ENCODE measurements at places on chromosomes 1 and 21. TPM values are rescaled to one million over a fixed set of nuclear protein-coding genes. Genes with fewer than 3 reads are reported as not detected.

TCEA3 gene
- 19.5 TPM for total RNA-seq

- DNase-seq, result peak; percentile 13
- no peaks in the 10 kb centered on the region for H3K36me3 ChIP-seq
- no peaks in the 10 kb centered on the region for H3K4me1 ChIP-seq
- H3K4me3 ChIP-seq, result no peak overlapping the region
These were observed 143.5 kb downstream of the DMRTA2 start for GRCh38 chr1:50279622-50280330.

GRCh38 chr21:19992540-19992939, 1005.7 kb upstream of the NCAM2 start:
- H3K36me3 ChIP-seq, result no peaks in the 10 kb centered on the region
- H3K4me1 ChIP-seq, result no peaks in the 10 kb centered on the region
- no peak overlapping the region for H3K27ac ChIP-seq
- H3K27me3 ChIP-seq, result no peaks in the 10 kb centered on the region

DNA sequence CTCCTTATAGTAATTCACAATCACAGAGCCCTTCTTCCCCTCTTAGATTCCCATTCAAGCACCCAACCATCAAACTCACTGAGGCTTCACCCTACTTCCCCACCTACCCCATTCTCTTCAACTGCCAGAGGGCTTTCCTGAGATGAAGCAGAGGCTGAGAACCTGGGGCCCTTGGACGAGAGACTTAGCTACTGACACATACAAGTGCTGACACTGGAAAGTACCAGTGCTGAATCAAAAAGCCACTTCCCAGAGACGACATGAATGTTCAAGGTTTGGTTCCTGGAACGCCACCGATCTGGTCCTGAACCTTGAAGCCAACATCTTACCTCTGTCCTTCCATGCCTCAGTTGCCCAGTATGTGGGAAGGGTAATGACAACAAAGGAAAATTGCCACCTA, 16.6 kb upstream of the RAP1A start:
- peak overlapping the region; percentile 40 for H3K4me3 ChIP-seq
- DNase-seq, result no peak
- peaks cover 83% of the 10 kb centered on the region for H3K4me1 ChIP-seq
- peaks cover 2% of the 10 kb centered on the region for H3K36me3 ChIP-seq
- H3K27me3 ChIP-seq, result no peaks in the 10 kb centered on the region

TFF2 gene
- total RNA-seq, result not detected

DNA sequence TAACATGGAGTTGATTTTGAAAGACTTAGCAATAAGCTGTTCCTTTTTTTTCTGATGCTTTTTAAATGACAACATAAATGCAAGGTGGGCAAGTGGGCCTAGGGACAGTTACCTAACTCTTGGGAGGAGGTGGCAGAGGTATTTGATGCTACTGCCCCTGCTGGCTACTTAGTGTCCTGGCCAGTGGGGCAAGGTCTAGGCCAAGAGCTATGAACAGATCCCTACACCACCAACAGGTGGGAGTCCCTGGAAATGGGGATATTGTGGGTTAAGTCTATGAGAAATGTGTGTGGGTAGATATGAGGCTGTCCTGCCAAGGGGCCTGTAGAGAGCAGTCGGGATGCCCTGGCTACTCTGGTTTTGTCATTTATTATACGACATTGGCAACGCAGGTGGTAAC, 31.3 kb upstream of the B3GALT5 start:
- H3K36me3 ChIP-seq, result no peaks in the 10 kb centered on the region
- H3K4me1 ChIP-seq, result no peaks in the 10 kb centered on the region
- H3K27ac ChIP-seq, result no peak overlapping the region
- DNase-seq, result no peak
- no peaks in the 10 kb centered on the region for H3K27me3 ChIP-seq

GRCh38 chr1:165143437-165144065, 213.0 kb downstream of the LMX1A start:
- peak; percentile 40 for DNase-seq
- peaks cover 6% of the 10 kb centered on the region for H3K27me3 ChIP-seq

HPCA gene
- total RNA-seq, result not detected

MSH4 gene
- 0.46 TPM for total RNA-seq

SLC26A9 gene
- not detected for total RNA-seq

DNA sequence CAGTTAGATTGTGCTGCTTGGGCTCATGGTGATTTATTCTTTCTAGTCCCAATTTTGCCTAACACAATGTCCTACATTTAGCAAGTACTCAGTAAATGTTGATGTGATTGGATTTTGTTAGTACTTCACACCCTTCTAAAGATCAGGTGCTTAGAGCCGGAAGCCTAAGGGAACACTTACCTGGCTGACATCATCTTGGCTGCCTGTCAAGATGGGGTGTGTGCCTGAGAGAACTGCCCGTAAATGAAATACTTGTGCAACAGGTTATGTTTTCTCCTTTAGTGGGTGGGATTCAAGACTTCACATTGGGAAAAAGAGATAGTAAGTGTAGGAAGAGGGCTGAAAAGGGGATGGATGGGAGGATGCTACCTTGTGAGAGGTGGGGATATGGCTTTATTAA, 75.5 kb upstream of the MACF1 start:
- DNase-seq, result no peak
- no peak overlapping the region for H3K4me3 ChIP-seq
- no peaks in the 10 kb centered on the region for H3K27me3 ChIP-seq
- no peak overlapping the region for H3K27ac ChIP-seq

LYPD8 gene
- not detected for total RNA-seq

All from activated CD4-positive, alpha-beta T cell treated with anti-CD3 and anti-CD28 coated beads, Interleukin-2, amount 10 ng/mL, durations not matched to agents 7 days and 5 days (primary cell).